ENCODE measurements at places on chromosomes 12 and 14. TPM values are rescaled to one million over a fixed set of nuclear protein-coding genes. Genes with fewer than 3 reads are reported as not detected.

The TSPAN11 gene
- 9.1 TPM for total RNA-seq

The LYZ gene
- total RNA-seq, result 1,458 TPM

The MYH6 gene
- total RNA-seq, result 0.62 TPM

The FAIM2 gene
- 2.9 TPM for total RNA-seq

The CMA1 gene
- 2.4 TPM for total RNA-seq

The KCNC2 gene
- total RNA-seq, result not detected

DNA sequence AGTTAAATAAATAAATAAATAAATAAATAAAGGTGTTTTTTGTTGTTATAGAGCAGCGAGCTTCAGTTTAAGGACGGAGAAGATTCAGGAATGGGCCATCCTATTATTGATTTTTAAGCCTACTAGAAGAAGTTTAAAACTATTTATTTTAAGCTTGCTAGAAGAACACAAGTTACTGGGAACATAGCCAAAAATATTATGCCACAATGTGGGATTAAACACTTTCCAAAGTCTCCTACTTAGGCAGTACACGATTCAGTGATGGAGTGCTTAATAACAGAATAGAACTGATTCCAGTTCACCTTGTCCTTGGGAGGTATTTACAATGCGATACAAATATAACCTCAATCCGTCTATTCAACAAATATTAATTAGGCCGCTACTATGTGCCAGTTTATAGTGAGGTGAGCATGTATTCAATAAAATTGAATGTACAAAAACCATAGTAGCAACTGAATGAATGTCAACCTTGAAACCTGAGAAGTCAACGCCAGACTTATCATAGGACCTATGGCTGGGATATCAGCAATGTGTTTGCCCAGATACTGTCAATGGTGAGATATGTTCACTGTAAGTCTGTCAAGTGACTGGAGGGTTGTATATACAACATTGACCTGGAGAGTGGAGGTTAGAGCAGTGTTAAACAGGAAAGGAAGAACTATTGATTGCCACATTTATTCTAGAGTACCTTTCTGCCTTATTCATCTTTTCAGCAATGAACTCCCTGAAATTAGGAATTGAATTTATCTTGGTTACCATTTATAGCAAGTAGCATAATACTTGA, 486.4 kb downstream of the TMTC2 start:
- no peak overlapping the region for H3K4me3 ChIP-seq
- DNase-seq, result no peak
- no peaks in the 10 kb centered on the region for H3K4me1 ChIP-seq
- no peaks in the 10 kb centered on the region for H3K36me3 ChIP-seq
- H3K27me3 ChIP-seq, result no peaks in the 10 kb centered on the region
- no peak overlapping the region for H3K27ac ChIP-seq

DNA sequence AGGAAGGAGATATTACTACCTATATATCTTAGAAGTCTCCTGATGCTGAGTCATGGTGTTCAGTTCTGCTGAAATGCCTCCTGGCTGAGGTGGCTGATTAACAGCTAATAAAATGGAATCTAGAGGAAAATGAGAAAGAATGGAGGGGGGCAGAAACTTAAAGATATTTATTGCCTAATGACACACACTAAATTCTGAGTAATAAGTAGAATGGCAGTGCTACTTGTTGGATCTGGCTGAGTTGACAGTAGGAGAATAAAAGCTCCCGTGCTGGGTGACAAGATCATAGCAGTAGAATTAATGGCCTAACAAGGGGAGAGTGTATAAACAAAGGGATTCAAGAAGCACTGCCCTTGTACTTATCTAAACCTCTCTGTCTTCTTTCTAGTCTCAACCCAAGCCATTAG, 137.5 kb downstream of the CNTN1 start:
- H3K4me3 ChIP-seq, result no peak overlapping the region
- no peak overlapping the region for H3K27ac ChIP-seq

DNA sequence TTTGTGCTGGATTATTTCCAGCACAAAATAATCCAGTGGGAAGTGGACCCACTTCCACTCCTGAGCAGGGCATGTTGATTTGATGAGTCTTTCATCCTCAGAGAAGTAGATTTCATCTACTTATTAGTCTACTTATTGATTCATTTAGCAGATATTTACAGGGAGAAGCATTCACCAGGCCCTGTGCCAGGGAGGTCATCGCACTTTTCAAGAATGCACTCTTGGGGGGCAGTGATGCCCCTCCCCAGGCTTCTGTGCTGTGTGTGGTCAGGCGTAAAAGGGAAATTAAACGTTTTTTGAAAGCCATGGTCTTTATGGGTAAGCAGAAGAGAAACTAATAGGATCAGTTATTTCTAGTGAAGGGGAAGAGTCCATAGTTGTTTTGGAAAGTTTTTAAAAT, 610.7 kb upstream of the TMEM132C start:
- no peak overlapping the region for H3K27ac ChIP-seq
- H3K36me3 ChIP-seq, result no peaks in the 10 kb centered on the region
- H3K4me1 ChIP-seq, result no peaks in the 10 kb centered on the region
- no peak overlapping the region for H3K4me3 ChIP-seq
- no peak for DNase-seq

- H3K4me1 ChIP-seq, result peaks cover 12% of the 10 kb centered on the region
- no peak for DNase-seq
- H3K27ac ChIP-seq, result no peak overlapping the region
- no peaks in the 10 kb centered on the region for H3K27me3 ChIP-seq
- H3K36me3 ChIP-seq, result no peaks in the 10 kb centered on the region
These were observed 32.6 kb downstream of the PELI2 start for GRCh38 chr14:56150645-56151345.

GRCh38 chr12:1584326-1584725, 10.1 kb downstream of the FBXL14 start:
- peaks cover 31% of the 10 kb centered on the region for H3K4me1 ChIP-seq
- H3K4me3 ChIP-seq, result no peak overlapping the region
- H3K27ac ChIP-seq, result no peak overlapping the region
- no peaks in the 10 kb centered on the region for H3K27me3 ChIP-seq
- DNase-seq, result no peak

DNA sequence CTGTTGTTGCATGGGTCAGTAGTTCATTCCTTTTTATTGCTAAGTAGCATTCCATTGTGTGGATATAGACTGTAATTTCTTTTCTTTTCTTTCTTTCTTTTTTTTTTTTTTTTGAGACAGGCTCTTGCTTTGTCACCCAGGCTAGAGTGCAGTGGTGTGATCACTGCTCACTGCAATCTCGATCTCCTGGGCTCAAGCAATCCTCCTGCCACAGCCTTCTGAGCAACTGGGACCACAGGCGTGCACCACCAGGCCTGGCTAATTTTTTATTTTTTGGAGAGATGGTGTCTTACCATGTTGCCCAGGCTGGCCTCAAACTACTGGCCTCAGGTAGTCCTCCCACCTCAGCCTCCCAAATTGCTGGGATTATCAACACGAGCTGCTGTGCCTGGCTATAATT, 5.2 kb downstream of the ATP6V0A2 start:
- H3K36me3 ChIP-seq, result peaks cover 31% of the 10 kb centered on the region
- no peak overlapping the region for H3K27ac ChIP-seq
- peaks cover 23% of the 10 kb centered on the region for H3K4me1 ChIP-seq
- H3K4me3 ChIP-seq, result no peak overlapping the region
- no peaks in the 10 kb centered on the region for H3K27me3 ChIP-seq

- no peaks in the 10 kb centered on the region for H3K4me1 ChIP-seq
- no peak overlapping the region for H3K27ac ChIP-seq
- H3K4me3 ChIP-seq, result no peak overlapping the region
- H3K36me3 ChIP-seq, result no peaks in the 10 kb centered on the region
- DNase-seq, result no peak
- H3K27me3 ChIP-seq, result no peaks in the 10 kb centered on the region
These were observed 331.6 kb upstream of the STXBP6 start for GRCh38 chr14:25381498-25381897.

GRCh38 chr12:42741771-42742510, 152.4 kb upstream of the PRICKLE1 start:
- H3K27me3 ChIP-seq, result no peaks in the 10 kb centered on the region
- H3K27ac ChIP-seq, result no peak overlapping the region
- H3K36me3 ChIP-seq, result no peaks in the 10 kb centered on the region

- H3K36me3 ChIP-seq, result no peaks in the 10 kb centered on the region
- DNase-seq, result no peak
- no peaks in the 10 kb centered on the region for H3K27me3 ChIP-seq
- H3K27ac ChIP-seq, result no peak overlapping the region
These were observed 187.7 kb downstream of the GALC start for GRCh38 chr14:87805315-87805723.

- H3K27me3 ChIP-seq, result no peaks in the 10 kb centered on the region
- H3K4me3 ChIP-seq, result no peak overlapping the region
- DNase-seq, result no peak
- no peaks in the 10 kb centered on the region for H3K36me3 ChIP-seq
- no peaks in the 10 kb centered on the region for H3K4me1 ChIP-seq
These were observed 37.6 kb downstream of the BCAT1 start for GRCh38 chr12:24911271-24911791.

GRCh38 chr12:174124-174523, 39.8 kb downstream of the SLC6A12 start:
- no peak overlapping the region for H3K27ac ChIP-seq
- H3K36me3 ChIP-seq, result no peaks in the 10 kb centered on the region
- H3K4me3 ChIP-seq, result no peak overlapping the region
- H3K27me3 ChIP-seq, result peaks cover 18% of the 10 kb centered on the region
- DNase-seq, result no peak
- H3K4me1 ChIP-seq, result peaks cover 23% of the 10 kb centered on the region

- peaks cover 36% of the 10 kb centered on the region for H3K27me3 ChIP-seq
- no peaks in the 10 kb centered on the region for H3K4me1 ChIP-seq
- no peak overlapping the region for H3K4me3 ChIP-seq
- DNase-seq, result no peak
- no peak overlapping the region for H3K27ac ChIP-seq
- no peaks in the 10 kb centered on the region for H3K36me3 ChIP-seq
These were observed 9.8 kb upstream of the IQSEC3 start for GRCh38 chr12:56683-57346.

DNA sequence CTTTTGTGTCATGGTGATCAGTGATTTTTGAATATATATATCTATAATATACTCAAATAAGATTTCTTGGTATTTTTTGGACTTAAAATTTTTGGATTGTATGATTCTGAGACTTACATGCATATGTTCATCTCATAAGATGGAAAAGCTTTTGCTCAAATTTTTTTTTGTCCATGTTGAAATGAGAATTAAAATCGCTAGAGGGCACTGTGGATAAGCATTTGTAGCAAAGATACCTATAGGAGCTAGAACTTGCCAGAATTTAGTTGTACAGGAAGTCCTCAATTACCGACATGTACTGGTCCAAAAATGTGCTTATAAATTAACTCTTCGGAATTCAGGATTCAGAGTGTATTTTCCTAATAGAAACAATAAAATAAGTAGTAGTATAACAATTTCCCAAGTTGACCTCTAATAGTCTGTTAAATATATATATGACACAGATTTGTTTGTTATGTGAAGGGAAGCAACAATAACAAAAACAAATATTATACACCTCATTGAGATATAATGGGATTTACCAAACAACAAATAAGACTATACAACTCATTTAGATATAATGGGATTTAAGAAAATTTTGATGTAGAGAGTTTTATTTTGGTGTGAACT, 179.6 kb downstream of the TMEM117 start:
- no peaks in the 10 kb centered on the region for H3K4me1 ChIP-seq
- H3K36me3 ChIP-seq, result no peaks in the 10 kb centered on the region

GRCh38 chr12:121872546-121873215, 14.0 kb upstream of the HPD start:
- no peaks in the 10 kb centered on the region for H3K36me3 ChIP-seq
- peak overlapping the region; percentile 31 for H3K27ac ChIP-seq
- no peak for DNase-seq
- no peak overlapping the region for H3K4me3 ChIP-seq
- no peaks in the 10 kb centered on the region for H3K4me1 ChIP-seq
- H3K27me3 ChIP-seq, result no peaks in the 10 kb centered on the region

DNA sequence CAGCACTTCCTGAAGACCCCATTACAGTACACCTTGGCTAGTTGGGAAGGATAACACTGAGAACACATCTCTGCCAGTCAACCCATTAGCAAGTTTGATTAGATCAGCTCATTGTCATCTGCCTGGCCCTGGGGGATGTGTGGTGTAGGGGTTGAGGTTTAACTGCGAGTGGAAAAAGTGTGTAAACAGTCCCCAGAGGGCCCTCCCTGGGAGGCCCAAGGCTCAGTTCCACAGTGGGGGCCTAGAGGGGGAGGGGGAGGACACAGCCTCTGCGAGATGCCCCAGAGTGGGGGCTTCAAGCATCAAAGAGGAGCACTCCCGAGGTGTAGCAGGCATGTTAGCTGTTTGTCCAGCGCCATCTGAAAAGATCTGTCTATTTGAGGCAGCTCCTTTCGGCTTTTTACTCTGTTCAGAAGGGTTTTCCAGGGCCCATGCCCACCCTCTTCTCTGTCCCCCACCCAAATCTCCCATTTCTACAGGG, 344 bp downstream of the LPAR5 start:
- H3K27me3 ChIP-seq, result no peaks in the 10 kb centered on the region
- DNase-seq, result no peak
- H3K4me1 ChIP-seq, result peaks cover 15% of the 10 kb centered on the region
- no peaks in the 10 kb centered on the region for H3K36me3 ChIP-seq

DNA sequence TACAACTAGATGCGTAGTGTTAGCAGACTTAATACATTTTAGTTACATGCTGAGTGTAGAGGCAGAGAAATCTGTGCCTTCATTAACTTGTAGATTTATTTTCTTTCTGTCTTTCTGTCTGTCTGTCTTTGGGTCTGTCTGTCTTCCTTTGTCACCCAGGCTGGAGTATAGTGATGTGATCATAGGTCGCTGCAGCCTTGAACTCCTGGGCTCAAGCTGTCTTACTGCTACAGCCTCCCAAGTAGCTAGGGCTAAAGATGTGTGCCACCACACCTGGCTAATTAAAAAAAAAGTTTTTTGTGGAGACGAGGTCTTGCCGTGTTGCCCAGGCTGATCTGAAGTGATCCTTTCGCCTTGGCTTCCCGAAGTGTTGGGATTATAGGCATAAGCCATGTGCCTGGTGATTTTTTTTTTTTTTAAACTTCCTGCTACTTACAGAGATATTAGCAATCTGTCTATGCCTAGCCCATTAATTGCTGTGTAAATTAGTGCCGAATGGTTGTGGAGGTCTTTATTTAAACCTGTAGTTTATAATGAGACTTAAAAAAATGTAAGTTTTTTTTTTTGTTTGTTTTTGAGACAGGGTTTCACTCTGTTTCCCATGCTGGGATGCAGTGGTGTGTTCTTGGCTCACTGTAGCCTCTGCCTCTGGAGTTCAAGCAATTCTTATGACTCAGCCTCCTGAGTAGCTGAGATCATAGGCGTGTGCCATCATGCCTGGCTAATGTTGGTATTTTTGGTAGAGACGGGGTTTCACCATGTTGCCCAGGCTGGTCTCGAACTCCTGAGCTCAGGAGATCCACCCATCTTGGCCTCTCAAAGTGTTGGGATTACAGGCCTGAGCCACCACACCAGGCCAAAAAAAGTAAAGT, 22.8 kb downstream of the ERC1 start:
- no peak for DNase-seq
- no peaks in the 10 kb centered on the region for H3K4me1 ChIP-seq
- no peak overlapping the region for H3K4me3 ChIP-seq
- H3K36me3 ChIP-seq, result no peaks in the 10 kb centered on the region
- no peaks in the 10 kb centered on the region for H3K27me3 ChIP-seq

GRCh38 chr12:8911606-8912268, 2.6 kb upstream of the PHC1 start:
- no peaks in the 10 kb centered on the region for H3K27me3 ChIP-seq
- H3K4me3 ChIP-seq, result no peak overlapping the region
- H3K36me3 ChIP-seq, result no peaks in the 10 kb centered on the region
- no peak for DNase-seq

Measured in lower lobe of right lung (tissue), 2 donors.